Sigmoid colon (tissue), 7 donors: ENCODE measurements at places on chromosomes 2 and 18. TPM values are rescaled to one million over a fixed set of nuclear protein-coding genes. Genes with fewer than 3 reads are reported as not detected.

DNA sequence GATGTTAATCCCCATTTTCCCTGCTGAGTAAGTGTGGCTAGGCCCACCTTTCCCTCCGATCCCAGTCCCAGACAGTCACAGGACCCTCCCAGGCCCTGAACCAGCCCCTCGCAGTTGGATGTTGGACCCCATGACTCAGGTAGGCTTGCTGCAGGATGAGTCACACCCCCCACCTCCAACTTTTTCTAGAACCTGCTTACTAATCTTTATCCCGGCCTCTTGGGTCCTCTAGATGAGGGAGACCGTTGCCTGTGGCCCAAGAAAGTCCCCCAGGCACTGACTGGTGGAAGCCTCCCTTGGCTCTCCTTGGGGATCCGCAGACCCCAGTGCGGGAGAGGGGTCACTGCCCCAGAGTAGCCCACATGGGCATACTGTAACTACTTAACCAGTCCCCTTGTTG is 98.5 kb downstream of the SMAD7 start:
- H3K4me1 ChIP-seq = no peaks in the 10 kb centered on the region
- no peak overlapping the region for H3K27ac ChIP-seq
- peaks cover 4% of the 10 kb centered on the region for H3K36me3 ChIP-seq

The SLC19A3 gene
- 1.2 TPM for polyA plus RNA-seq

The KCTD1 gene
- polyA plus RNA-seq = 3.4 TPM

The STARD7 gene
- polyA plus RNA-seq = 40.5 TPM
